M059J (cell line): ENCODE measurements at places on chromosomes 1 and 21.

DNA sequence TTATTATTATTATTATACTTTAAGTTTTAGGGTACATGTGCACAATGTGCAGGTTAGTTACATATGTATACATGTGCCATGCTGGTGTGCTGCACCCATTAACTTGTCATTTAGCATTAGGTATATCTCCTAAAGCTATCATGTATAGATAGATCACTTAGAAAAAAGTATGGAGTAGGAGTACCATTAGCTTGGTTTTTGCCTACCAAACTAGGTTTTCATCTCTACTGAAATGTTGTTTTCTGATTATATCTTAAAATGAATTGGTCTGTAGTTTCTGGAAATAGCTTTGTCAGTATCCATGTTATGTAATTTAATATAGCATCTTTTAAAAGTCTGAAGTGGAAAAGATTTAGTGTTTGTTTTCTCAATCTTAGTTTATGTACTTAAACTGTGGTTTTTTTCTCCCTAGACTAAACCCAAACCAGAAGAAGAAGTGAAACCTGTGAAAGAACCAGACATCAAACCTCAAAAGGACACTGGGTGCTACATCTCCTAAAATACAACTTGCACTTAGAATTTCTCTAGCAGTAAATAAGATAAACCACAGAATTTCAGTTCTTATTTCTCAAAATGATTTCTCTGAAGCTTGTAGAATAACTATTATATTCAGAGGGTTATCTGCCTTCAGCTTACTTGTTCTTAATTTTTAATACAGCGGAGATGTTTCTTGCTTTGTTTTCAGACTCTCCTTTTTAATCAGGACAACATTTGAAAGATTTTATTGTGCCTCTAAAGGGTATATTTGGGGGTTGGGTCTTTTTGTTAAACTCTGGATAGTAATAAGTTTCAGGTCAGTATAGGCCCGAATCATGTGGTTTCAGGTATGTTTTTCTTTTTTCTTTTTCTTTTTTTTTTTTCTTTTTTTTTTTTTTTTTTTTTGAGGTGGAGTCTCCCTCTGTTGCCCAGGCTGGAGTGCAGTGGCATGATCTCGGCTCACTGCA, 4.5 kb upstream of the FAM177B start:
- DNase-seq: no peak

DNA sequence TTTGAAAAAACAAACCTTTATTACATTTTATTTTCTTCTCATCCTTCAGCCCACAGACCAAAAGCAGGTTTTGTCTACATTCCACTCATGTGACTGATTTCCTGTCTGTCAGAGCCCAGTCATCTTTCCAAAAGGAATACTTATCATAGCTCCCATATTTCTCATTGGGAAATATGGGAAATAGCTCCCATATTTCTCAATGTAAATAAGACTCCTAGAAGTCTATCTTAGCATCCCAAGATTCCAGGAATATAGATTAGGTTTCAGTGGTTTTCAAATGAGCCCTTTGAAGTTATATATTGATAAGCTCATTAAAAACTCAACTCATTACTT, 19.1 kb upstream of the NRDC start:
- DNase-seq: peak; percentile 89

GRCh38 chr1:53070621-53071020, 8.6 kb downstream of the PODN start:
- DNase-seq: no peak

GRCh38 chr1:221527886-221528624, 213.8 kb downstream of the DUSP10 start:
- no peak for DNase-seq

DNA sequence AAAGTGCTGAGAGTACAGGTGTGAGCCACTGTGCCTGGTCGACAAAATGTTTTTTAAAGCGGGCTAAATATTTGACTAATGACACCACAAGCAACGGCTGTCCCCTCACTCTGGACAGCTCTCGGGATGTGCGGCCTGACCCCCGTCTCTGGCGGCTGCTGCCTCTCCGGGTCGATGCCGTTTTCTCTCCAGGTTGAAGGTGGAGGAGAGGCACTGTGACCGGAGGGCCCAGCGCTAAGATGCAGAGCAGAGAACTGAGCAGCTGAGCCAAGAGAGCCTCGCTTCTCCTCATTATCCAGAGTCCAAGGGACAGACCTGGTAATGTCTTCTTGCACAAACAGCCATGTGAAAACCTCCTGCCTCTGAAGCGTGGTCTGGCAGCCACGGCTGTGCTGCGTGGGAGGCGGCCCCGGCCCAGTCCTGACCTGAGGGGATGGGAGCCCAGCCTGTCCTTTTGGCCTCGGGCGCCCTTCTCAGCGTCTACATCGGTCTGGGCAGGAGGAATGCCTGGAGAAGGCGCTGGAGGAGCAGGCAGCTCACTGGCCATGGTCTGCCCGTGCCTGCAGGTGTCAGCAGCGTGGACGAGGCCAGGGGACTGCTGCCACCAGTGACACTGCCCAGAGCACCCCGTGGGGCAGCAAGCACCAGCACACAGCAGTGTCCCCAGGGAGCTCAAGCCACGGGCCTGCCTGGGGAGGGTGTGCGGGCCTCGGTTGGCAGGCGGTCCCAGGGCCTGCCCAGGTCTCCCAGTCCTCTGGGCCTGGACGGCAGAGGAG, 10.3 kb downstream of the MORN1 start:
- no peak for DNase-seq

GRCh38 chr1:1761504-1762376, 16.5 kb downstream of the NADK start:
- no peak for DNase-seq

DNA sequence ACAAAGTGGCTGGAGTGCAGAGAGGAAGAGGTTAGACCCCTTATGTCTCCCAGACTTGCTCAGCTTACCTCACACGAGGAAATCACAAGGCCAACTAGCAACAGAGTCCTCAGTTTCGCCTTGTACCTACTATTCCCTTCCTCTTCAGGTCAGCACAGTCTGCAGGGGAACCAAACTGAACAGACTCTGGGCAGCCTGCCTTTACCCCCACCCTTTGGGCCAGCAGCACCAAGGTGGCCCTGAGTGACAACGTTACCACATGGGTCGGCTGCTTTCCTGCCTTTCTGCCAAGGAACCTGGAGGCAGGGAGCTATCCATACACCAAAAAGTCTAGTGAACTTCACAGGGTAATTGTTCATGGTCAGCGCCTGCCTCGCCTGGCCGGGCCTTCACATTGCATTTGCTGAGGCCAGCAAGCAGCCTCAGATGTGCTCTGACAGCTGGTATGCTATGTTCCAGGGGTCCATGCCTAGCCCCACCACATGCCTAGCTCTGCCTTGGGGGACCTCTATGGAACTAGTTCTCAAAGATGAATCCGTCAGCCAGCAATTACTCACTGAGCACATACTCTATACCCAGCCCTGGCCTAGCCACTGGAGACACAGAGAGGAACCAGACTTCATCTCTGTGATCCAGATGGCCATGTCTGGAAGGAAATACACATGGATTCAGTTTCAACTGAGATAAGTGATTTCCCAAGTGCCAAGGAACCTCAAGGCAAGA, 69.6 kb downstream of the DMAP1 start:
- no peak for DNase-seq

DNA sequence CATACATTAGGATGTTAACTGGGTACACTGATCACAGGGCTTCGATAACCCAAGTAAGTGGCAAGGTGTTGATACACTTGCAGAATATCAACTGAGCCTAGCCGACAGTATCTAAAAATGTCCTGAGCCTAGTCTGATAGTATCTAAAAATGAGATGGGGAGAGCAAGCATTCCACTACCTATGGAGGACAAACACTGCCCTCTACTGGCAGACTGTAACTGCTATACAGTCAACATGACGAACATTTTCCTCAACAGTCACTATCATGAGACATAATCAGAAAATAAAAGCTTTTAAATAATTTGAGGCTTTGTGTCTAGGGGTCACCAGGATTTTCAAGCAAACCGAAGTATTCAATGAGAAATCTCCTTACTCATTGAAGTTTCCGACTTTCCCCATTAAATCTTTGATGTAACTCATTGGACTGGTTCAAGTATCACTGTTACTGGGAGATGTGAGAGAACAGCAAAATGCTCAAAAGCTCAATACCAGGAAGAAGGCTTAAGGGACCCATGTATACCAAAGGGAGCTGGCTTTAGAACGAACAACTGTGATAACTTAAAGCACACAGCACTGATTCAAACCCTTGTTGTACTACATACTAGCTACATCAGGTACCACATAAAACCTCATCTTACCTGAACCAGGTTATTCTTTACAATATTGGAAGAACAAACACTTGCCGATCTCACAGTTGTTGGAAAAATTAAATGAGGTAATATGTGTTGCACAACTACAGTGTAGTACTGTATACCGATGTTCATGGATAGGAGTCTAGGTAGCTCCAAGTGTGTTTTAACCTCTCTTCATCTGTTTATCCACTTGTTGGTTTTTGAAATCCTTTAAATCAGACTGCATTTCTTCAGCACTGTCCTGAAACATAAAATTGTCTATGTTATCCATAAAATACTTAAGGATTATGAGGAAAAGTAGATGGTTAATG, 31.1 kb upstream of the SLC45A3 start:
- DNase-seq: peak; percentile 75

- DNase-seq: peak; percentile 38
Observed at GRCh38 chr1:186413319-186413718, 37.7 kb downstream of the ODR4 start.

GRCh38 chr1:68495968-68496679, 758 bp downstream of the DEPDC1 start:
- peak; percentile 21 for DNase-seq

GRCh38 chr1:202628646-202629215, 81.5 kb downstream of the SYT2 start:
- DNase-seq: no peak

DNA sequence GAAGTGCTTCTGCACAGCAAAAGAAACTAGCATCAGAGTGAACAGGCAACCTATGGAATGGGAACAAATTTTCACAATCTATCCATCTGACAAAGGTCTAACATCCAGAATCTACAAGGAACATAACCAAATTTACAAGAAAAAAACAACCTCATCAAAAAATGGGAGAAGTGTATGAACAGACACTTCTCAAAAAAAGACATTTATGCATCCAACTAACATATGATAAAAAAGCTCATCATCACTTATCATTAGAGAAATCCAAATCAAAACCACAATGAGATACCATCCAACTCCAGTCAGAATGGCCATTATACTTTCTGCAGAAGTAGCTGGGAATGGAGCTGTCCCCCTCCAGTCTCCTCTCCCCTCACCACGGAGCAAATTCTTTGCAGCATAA, 2.9 kb upstream of the OR2M3 start:
- no peak for DNase-seq

DNA sequence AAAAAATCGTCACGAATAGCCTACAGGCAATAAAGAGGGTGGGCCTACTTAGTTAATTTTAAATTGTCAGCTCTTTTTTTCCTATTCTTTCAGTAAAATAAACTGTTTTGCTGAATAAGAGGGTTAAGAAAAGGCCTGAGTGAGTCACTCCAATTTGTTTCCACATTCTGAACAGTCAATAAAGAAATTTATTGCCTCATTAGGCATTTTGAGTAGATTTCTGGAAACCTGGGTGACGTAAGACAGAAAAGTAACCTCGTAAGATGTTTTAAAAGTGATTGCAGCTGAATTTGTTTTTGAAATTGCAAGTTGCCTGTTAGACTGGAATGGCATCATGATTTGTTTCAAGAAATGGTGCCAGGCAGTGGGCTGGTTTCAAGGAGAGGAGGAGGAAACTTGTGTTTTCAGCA, 439.3 kb downstream of the USP25 start:
- DNase-seq: peak; percentile 84

- DNase-seq: peak; percentile 59
Observed at GRCh38 chr1:64172458-64172983, 30.9 kb upstream of the UBE2U start.

DNA sequence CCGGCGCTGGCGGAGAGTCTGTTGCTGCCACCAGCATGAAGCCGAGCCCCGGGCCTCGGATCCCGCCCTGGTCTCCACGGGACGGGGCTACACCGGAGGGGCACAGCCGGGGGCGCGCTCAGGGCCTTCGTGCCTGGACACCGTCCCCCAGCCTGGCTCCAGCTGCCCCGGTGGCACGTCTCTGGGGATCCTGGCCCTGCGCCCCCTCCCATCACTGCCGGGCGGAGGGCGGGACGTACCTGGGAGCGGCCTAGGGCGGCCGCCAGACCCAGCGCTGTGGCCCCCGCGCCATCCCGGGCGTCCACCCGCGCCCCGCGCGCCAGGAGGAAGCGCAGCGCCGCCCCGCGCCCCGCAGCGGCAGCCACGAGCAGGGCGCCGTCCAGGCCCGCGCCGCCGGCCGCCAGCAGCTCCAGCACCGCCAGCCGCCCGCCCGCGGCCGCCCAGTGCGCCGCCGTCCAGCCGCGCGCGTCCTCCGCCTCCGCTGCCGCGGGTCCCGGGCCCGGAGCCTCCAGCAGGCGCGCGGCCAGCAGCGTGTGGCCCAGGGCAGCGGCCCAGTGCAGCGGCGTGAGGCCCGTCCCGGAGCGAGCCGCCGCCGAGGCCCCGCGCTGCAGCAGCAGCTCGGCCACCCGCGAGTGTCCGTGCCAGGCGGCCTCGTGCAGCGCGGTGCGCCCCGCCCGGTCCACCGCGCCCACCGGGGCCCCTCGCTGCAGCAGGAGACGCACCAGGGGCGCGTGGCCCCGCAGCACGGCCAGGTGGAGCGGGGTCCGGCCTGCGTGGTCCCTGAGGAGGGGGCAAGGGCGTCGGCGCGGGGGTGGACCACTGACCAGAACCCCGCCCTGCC, 1.0 kb downstream of the ANKRD65 start:
- no peak for DNase-seq
